NCI-H1048 (cell line): ENCODE measurements at places on chromosomes 6 and 20.

DNA sequence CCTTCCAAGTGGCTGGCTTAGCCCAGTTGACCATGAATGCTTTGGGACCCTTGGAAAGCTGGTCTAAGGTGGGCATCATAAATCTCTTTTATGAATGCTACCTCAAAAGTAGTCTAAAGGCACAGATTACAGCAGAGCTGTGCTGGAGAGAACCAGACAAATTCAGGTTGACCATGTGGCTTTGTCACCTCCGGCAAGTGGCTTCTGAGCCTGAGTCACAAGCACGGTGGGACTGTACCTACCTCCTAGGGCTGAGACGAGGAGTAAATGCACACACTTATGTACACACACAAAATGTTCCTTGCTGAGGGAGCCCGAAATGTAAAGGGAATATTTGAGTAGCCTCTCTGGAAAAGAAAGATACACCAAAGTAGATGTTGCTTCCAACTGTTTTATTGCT is 155.9 kb downstream of the NFATC2 start:
- no peak for DNase-seq

GRCh38 chr20:32114305-32114960 is 4.9 kb downstream of the TM9SF4 start:
- DNase-seq, result no peak

DNA sequence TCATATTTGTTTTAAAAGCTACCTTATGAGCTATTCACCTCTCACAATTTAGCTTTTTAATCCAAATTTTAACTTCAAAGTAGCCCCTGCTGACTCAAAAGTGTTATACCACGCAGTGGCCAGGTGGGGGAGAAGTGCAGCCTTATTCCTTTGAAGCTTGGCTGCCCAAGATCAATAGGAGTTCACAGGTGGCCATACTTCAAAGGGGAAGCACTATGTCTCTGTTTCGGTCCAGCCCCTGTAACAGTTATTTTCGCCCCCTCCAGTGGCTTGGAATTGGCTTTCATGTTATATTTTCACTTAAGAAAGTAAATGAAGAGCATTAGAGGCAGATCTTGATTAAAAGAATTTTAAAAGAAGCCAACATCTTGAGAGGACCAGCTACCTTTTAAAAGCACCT is 608.4 kb downstream of the EPHA7 start:
- DNase-seq, result no peak

- no peak for DNase-seq
Observed at GRCh38 chr20:37387519-37388269, 41.8 kb downstream of the SRC start.

DNA sequence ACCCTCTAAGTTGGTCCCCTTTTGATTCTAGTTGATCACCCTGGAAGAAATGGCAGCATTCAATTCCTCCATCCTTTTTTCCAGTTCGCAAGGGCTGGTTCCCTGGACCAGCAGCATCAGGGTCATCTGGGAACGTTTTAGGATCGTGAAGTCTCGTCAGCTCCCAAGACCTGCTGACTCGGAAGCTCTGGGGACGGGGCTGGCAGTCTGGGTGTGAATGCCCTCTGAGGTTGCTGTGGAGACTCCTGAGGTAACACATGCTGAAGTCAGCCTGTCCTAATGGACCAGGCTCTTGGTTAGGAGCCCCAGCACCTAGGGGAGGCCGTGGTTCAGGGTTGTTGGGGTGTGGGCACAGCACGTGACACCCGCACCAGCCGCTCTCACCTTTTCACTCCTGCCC is 164.1 kb downstream of the SYNDIG1 start:
- no peak for DNase-seq

DNA sequence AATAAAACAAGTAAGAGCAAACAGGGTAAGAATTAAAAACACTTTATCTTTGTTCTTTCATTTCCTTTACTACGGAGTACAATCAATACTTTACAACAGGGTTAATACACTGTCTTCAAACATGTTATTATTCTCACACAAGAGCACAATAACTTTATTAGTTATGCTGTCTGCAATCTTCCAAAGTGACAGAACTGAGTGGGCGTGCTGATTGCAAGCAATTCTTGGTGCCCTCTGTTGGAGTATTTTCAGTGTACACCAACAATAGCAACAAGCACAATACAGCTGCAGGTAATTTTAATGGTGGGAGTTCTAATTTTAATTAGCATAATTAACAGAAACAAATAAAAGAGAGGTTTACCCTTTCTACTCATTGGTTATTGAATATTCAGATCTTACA is 33.9 kb upstream of the PTPRK start:
- DNase-seq, result no peak

GRCh38 chr6:159093609-159094443 is 49.0 kb upstream of the TAGAP start:
- no peak for DNase-seq

- DNase-seq, result no peak
Observed at GRCh38 chr6:56230976-56231566, 16.3 kb downstream of the COL21A1 start.

- DNase-seq, result no peak
Observed at GRCh38 chr6:56345376-56345995, 98.1 kb upstream of the COL21A1 start.

- DNase-seq, result no peak
Observed at GRCh38 chr20:23326774-23327173, 23.8 kb upstream of the NXT1 start.

GRCh38 chr6:154488802-154489437 is 21.6 kb downstream of the CNKSR3 start:
- DNase-seq, result no peak

DNA sequence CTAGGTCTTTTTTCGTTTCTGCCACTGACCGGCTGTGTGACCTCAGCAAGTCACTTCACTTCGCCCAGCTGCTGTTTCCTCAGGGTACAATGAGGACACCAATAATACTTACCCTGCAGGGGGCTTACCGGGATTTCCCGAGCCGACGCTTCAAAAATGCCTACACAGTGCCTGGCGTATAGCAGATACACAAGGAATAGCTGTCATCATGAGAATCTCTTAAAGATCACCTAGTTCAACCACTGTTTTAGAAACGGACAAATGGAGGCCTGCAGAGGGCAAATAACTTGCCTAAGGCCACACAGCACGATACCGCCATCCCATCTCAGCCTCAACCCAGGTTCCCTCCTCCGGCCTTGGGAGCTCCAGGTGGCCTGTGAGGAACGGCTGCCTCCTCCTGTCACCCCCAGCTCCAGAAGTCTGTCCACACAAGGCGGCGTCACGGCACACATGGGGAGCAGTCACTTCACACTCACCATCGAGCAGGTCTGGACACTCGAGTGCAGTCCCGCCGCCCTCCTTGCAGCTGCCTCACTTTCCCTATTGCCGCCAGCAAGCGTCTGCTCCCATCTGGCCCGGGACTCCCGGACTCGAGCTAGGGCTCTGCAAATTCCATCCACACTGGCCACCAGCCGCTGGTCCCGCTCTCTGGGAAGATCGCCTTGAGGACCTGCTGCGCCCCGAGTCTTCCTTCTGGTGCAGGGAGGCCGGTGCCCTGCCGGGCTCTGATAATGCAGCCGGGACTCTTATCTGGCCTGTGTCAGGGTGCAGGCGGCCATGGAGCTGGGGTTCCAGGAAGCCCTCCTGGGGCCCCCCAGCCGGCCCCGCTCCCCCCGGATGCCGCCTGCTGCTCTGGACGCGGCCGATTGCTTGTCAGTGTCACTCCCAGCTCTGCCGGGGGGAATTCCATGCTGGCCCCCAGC is at the start of gene RIPOR3:
Gene RIPOR3, minus strand, starts transcription at position 893 of the 923 bp plus-strand sequence. Its CDS starts 414 bp downstream, at position 479.
- DNase-seq, result no peak

GRCh38 chr6:37916675-37917074 is 97.1 kb downstream of the ZFAND3 start:
- no peak for DNase-seq

- DNase-seq, result no peak
Observed at GRCh38 chr6:24322924-24323323, 34.9 kb downstream of the DCDC2 start.

GRCh38 chr6:47362857-47363461 is 53.3 kb upstream of the TNFRSF21 start:
- DNase-seq, result no peak

- no peak for DNase-seq
Observed at GRCh38 chr6:23137611-23138010, 568.2 kb downstream of the HDGFL1 start.

DNA sequence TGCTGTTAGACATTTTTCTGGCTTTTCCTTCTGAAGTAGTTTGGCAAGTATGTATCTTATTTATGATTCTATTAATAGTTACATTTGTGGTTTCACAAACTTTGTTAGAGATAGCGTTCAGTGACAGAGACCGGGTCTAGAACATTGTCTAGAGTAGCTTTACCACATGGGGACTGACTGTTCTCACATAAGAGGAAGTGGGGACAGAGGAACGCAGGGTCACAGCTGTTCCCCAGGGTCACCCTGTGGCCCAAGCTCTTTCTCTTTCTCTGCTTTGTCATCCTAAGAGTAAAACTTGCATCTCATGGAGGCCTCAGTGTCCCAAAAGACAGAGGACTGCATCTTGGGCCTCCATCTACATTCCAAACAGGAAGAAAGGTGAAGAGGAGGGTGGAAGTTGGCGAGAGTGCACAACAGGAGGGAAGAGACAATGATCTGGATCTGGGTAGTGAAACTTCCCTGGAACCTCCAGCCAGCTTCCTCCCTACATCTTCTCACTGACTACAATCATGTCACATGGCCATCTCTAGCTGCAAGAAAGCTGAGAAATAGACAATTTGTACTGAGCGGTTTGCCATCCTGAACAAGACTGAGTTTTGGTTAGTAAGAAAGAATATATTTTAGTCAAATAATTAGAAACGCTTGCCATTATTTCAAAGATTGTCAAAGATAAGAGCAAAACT is 645.8 kb upstream of the ARID1B start:
- DNase-seq, result no peak

DNA sequence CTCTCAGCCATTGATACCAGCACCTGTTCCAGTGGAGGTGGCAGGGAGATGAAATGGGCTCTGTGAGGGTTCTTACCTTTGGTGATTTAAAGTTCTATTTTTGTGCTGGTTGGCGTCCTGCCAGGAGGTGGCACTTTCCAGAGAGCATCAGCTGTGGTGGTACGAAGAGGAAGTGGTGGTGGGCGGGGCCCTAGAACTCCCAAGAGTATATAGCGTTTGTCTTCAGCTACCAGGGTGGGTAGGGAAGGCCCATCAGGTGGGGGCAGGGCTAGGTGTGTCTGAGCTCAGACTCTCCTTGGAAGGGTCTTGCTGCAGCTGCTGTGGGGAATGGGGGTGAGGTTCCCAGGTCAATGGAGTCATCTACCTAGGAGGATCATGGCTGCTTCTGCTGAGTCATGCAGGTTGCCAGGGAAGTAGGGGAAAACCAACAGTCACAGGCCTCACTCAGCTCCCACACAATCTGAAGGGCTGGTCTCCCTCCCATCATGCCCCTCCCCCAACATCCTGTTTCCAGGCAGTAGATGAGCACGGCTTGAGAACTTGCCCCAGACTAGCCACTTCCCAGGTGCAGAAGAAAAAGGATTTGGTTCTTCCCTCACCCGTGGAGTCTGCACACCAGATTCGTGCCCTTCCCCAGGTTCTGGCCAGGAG is 46.6 kb downstream of the MOXD1 start:
- no peak for DNase-seq

DNA sequence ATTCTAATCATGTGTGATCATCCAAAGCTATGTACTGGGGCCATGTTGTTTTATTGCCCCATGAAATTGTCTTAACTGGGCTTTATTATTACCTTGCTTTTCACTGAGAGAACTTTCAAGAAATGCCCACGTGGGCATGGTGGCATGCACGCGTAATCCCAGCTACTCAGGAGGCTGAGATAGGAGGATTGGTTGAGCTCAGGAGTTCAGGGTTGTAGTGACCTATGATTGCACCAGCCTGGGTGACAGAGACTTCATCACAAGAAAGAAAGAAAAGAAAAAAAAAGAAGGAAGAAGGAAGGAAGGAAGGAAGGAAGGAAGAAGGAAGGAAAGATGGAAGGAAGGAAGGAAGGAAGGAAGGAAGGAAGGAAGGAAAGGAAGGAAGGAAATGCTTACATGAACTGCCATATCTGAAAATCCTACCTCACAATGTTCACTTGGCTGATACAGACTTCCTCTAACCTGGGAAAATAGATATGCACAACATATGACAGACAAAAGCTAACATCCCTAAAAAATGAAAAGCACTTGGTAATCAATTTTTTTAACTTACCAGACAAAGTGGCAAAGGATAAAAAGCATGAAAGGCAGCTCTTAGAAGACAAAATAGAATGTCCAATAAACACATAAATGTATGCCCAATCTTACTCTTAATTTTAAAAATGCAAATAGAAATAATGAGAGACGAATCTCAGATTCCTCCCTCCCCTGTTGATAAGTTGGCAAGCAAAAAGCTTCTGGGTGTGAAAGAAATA is 25.5 kb upstream of the TMEM244 start:
- DNase-seq, result no peak

DNA sequence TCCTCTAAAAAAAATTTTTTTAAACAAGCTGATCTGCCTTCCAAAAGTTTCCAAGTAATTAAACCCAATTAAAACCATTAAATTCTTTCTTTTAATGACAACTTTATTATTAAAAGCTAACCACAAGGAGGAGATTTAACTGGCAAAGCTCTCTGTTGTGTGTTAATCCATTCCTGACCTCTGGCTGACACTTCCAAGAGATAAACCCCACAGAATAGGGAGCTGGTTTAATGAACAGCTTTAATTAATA is 230.8 kb downstream of the EYA2 start:
- DNase-seq, result no peak

DNA sequence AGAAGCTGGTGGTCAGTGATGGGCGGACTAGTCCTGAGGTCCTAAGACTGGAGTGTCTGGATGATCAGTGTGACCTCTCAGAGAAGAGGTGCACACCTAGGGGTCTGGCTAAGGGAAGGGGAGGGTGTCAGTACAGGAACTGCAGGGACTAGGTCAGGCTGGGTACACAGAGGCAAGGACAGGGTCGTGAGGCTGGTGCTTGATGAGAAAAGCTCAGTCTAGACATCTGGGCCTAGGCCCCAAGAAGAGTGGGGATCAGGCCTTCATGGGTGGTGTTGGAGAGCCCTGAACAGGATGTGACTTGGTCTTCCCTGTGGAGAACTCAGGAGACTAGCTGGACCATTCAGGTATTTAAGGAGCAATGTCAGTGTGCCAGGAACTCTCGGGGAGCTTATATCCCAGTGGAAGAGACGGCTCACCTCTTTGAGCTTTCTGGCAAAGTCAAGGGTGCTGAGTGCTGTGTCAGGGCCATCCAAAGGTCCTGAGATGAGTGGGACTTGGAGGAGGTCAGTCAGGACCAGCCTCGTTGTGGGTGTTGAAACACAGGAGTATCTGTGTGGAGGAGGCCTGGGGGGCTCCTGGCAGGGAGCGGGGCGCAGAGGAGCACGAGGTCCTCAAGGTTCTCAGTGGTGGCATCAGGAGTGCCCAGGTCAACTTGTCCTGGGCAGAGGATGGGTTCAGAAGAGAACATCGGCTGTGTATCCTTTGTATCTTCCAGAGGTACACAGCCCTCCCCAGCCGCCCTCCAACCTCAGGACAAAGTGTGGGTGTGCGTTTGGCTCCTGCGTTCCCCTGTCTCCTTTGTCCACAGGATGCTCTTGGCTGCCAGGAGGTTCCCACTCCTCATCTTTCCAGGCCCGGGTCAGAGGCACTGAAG is 13.3 kb upstream of the MYT1 start:
- DNase-seq, result no peak
